Transverse colon (tissue), 4 donors: ENCODE measurements at places on chromosomes 11 and 22. TPM values are rescaled to one million over a fixed set of nuclear protein-coding genes. Genes with fewer than 3 reads are reported as not detected.

KREMEN1 gene
- total RNA-seq: 16.7 TPM

TTC17 gene
- total RNA-seq: 78.2 TPM

SCGB1A1 gene
- total RNA-seq: not detected

TRIM48 gene
- not detected for total RNA-seq

ARHGAP20 gene
- 3.7 TPM for total RNA-seq

RIMBP3B gene
- not detected for total RNA-seq

OR2AG1 gene
- total RNA-seq: not detected

ZDHHC5 gene
- 61.0 TPM for total RNA-seq

FERMT3 gene
- total RNA-seq: 27.0 TPM

- H3K4me3 ChIP-seq: no peak overlapping the region
- H3K36me3 ChIP-seq: no peaks in the 10 kb centered on the region
- no peak overlapping the region for H3K27ac ChIP-seq
These were observed 1003.3 kb upstream of the CCDC90B start for GRCh38 chr11:84289381-84289906.

DNA sequence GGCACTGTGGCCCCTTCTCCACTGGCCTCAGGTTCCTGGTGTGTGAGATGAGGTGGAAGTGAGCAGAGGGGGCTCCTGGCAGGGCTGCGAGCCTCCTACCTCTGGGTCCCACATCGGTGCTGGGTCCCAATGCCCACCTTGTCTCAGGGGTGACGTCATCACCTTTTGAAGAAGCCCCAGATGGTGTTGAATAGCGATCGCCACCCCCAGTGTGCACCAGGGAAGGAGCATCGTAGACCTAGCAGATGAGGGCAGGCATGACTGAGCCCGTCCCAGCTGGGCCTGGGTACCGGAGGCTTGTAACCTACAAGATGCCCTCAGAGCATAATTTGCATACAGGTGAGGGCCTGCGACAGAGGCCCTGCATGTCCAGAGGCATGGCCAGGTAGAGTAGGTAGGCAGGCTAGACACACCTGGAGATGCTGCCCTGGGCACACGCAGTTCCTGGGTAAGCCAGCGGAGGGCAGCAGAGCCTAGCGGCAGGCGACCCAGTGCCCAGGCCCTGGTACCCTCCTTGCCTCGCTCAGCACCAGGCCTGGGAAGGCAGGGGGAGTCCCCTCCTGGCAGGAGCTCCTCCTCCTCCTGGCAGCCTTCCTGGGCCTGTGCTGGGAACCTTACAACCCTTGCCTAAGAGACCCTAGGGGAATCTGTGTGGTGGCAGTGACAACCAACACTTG is 52.5 kb downstream of the TPCN2 start:
- H3K4me3 ChIP-seq: no peak overlapping the region
- no peak overlapping the region for H3K27ac ChIP-seq

DNA sequence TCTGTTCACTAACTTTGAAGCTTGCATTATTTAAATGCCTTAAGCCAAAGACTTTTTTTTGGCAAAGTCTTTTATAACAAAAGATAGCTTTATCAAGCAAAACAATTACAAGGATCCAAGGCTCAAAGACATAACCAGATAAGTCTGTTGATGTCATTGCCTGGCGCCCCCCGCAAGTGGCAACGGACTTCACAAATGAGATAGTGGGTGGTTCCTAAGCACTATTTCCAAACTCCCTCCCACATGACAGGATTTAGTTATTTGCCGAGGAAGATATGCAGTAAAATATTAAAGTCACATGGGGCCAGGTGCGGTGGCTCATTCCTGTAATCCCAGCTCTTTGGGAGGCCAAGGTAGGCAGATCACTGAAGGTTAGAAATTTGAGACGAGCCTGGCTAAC is 194.2 kb upstream of the DDI1 start:
- no peaks in the 10 kb centered on the region for H3K27me3 ChIP-seq
- H3K27ac ChIP-seq: no peak overlapping the region
- no peaks in the 10 kb centered on the region for H3K4me1 ChIP-seq
- no peak overlapping the region for H3K4me3 ChIP-seq

GRCh38 chr11:80898910-80899309 is 1458.1 kb upstream of the TENM4 start:
- H3K4me1 ChIP-seq: no peaks in the 10 kb centered on the region
- H3K27me3 ChIP-seq: no peaks in the 10 kb centered on the region
- H3K27ac ChIP-seq: no peak overlapping the region
- no peak overlapping the region for H3K4me3 ChIP-seq

- no peaks in the 10 kb centered on the region for H3K4me1 ChIP-seq
- no peak overlapping the region for H3K27ac ChIP-seq
- H3K4me3 ChIP-seq: no peak overlapping the region
- no peaks in the 10 kb centered on the region for H3K27me3 ChIP-seq
These were observed 48.5 kb downstream of the SVIP start for GRCh38 chr11:22780952-22781593.

DNA sequence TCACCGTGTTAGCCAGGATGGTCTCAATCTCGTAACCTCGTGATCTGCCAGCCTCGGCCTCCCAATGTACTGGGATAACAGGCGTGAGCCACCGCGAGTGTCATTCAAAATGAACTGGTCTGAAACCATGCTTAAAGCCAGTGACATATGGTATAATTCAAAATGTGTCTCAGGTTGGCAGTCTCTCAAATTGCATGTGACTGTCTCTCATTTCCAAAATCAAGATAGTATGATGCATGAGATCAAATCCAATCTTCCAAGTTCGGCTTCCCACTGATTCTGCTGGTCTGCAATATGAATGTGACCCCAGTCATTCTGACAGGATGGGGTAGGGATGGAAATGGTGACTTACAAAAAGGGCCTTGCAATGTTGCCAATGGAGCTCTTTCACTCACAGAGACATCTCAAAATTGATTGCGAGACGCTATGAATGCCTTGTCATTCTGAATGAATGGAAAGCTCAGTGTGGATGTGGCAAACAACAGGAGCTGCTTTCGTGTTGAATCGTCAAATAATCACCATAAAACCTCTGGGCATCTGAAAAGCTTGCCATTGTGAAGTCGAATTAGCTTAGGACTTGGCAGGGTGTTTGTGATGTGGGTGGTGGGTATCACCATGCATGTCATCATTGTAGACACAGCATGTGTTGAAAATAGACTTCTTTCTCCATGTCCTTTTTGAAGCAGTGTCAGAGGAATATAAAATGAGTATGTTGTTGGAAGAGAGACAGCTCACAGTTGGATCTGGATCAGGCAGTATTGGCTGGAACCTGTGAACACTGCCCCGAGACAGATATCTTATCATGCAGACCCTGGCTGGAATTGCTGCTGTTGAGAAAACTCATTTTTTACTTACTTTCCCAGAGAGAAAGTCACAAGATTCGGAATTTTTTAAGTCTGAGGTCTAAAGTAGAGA is 12.2 kb downstream of the SLN start:
- no peaks in the 10 kb centered on the region for H3K36me3 ChIP-seq
- peaks cover 5% of the 10 kb centered on the region for H3K27me3 ChIP-seq
- H3K4me3 ChIP-seq: no peak overlapping the region
- no peak overlapping the region for H3K27ac ChIP-seq
- no peaks in the 10 kb centered on the region for H3K4me1 ChIP-seq
- no peak for DNase-seq

GRCh38 chr11:104422324-104422944 is 258.5 kb upstream of the PDGFD start:
- DNase-seq: no peak
- H3K36me3 ChIP-seq: no peaks in the 10 kb centered on the region

DNA sequence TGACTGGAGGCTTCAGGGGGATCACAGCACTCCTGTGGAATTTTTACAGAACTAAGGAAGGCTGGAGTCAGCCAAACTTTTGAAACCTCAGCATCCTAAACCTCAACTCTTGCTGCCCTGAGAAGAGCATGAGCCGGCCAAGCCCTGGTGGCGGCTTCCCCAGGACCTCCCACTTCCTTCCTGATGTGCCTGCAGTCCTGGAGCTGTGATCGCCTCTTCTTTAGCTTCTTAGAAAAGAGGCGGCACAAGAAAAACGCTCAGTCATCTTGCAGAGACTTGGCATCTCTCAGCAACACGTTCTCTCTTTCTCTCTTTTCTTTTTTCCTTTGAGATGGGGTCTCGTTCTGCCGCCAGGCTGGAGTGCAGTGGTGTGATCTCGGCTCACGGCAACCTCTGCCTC is 40.4 kb upstream of the AMPD3 start:
- H3K36me3 ChIP-seq: no peaks in the 10 kb centered on the region
- no peak overlapping the region for H3K4me3 ChIP-seq
- H3K27me3 ChIP-seq: no peaks in the 10 kb centered on the region
- no peaks in the 10 kb centered on the region for H3K4me1 ChIP-seq
